AG20443 (cell line): ENCODE measurements at places on chromosomes 1 and 21.

DNA sequence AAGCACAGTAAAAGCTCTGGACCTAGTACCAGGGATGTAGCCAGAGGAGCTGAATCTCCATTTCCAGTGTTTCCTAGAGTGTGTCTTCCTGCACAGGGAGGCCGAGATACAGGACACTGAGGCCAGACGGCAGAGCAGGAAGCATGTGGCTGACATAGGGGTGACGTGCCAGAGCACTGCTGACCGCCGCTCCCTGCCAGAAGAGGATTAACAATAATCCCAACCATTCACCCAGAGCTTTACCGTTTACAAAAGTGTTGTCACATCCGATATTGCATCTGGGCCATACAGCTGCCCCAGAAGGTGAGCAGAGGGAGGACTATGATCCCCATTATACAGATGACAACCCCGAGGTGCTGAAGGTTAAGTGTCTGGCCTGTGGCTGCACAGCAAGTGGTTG lies 5.8 kb upstream of the CLDN19 start:
- DNase-seq = no peak

DNA sequence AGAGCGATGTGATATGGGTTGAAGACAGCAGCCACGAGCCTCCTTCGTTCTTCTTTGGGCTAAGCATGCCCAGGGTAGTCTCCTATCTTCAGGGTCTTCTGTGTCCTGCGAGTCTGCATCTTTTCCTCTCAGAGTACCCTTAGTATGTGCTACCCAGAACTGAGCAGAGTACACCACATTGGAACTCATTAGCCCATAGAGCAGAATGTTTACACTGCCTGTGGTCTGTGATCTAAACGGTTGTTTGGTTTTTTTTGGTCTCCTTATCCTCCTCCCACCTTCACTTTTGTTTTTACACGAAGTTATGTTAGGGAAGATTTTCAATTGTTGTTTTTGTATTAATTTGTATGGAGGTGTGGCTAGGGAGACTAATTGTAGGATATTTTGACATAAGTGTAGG lies 126.4 kb downstream of the NEK7 start:
- DNase-seq = no peak

DNA sequence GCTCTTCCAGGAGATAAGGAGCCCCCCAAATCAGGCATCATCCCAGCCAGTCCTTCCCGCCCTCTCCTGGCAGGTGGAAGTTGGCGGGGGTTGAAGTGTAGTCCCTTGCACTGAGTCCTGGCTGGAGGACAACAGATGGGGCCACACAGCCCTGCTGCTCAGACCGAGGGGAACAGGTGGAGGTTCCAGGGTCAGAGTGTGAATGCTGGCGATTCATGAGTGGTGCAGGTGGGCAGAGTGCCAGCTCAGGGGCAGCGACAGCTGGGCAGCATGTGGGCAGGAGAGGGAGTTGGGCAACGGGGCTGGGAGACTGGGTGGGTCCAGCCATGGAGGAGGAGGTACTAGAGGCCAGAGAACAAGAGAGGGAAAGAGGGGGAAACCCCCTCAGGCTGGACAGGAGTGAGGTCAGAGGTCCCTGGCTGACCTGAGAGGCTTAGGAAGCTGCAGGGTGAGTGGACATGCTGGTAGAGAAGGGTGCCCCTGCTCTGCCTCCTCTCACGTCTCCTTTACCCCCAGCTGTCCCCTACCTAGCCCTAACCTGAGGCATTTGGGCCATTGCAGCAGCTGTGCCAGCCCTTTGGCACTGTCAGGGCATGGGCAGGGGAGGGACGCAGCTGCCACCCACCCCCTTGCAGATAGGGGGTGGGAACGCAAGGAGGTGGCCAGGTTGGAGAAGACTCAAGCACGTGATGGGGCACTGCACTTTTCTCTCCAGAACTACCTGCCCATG lies 11.3 kb upstream of the ADORA1 start:
- no peak for DNase-seq

DNA sequence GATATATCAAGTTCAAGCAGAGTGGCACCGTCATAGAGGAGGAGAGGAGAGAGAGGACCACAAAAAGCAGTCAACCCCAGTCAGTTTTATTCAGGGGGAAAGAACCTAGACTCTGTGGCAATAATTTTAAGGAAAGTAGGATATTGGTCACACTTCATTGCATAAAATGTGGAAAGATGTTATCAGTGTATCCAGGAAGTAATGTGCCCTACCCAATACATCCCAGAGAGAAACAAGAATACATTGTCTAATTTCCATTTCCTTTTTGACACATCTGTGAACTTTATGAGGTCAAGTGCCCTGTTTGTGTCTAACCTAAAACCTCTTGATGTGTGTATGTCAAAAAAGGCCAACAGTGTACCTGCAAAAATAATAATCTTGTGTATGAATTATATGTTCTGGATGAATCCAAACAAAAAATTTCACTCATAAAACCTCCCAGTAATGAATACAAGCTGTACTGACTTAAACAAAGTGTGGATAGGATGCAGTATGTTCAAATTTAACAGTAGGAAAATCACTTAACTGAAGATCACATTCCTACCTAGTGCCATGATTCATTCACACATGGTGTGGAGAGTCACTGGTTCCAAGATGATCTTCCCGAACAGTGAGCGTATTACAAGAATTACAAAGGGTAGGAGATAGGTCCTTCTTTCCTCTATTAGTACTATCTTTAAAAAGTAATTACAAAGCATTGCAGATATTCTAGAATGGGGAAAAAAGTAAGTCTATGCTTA lies 712.1 kb upstream of the CXADR start:
- no peak for DNase-seq

DNA sequence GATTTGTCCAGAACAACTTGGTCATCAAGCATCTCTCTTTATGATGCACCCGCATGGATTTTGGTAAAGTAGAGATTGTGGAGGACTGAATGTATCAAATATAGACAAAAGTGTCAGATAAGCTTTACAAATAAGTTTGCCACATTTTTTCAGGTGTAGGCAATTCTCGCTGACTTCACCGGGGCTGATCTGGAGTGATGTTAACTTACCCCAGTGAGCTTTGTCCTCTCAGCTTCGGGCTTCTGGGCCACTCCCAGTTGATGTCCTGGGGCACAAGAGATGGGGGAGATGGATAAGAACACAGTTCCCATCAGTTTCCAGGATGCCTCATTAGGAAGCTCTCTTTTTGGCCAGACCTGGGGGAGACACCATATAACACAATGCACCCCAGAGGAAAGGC lies 117.7 kb downstream of the ETS2 start:
- no peak for DNase-seq

DNA sequence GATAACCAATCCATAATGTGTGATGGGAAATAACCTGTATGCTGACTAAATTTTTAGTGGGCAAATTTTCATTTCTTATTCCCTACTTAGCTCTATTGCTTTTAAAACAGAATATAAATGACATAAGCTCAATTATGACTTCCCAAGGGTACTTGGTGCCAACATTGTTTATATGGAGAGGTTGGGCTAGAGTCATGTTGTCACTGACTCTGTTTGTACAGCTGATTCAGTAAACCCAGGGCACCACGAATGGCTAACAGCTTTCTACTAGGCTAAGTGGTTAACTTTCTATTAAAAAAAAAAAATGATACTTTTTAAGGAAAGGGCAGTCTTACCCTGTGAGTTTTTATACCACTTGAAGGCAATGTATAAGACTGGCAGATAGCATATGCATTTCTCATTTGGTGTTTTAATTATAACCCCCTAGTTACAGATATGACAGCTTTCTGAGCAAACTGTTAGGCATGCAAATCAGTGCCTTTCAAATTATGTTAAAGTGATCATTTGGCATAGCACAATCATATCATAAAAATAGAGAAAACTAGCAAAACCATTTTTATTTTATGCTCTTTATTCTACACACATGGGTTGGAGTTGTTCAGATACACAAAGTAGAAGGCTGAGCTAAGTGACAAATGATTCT lies 147.1 kb downstream of the DNM3 start:
- no peak for DNase-seq

DNA sequence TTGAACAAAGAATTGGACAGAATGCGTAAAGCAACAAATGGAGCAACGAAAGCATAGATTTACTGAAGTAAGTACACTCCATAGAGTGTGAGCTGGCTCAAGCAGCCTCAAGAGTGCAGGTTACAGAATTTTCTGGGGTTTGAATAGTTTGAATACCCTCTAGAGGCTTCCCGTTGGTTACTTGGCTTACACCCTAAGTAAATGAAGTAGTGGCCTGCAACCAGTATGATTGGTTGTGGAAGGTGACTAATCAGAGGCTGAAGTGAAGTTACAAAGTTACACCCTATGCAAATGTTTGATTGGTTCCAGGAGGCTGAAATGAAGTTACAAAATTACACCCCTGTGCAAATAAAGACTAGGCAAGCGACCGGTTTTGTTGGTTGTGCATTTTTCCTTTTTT lies 10.9 kb downstream of the TCEANC2 start:
- no peak for DNase-seq

- no peak for DNase-seq
These were observed 68.5 kb downstream of the RUNX1 start for GRCh38 chr21:34980423-34981115.

DNA sequence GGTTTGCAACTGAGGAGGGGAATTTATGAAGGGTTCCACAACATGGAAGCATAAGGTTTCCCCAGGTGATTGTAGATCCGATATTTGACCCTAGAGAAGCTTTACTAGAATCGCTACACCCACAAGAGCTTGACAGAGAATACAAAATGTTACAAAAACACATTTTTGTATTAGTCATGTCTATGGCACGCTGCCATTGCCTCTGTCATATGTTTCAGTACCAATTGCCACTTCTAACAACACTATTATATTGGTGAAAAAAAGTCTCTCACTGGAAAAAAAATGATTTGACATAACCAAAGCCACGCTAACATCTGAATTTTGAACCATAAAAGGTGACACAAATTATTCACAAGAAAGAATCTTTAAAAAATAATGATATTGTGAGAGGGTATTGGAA lies 214.5 kb downstream of the KCNT2 start:
- DNase-seq = peak; percentile 13

DNA sequence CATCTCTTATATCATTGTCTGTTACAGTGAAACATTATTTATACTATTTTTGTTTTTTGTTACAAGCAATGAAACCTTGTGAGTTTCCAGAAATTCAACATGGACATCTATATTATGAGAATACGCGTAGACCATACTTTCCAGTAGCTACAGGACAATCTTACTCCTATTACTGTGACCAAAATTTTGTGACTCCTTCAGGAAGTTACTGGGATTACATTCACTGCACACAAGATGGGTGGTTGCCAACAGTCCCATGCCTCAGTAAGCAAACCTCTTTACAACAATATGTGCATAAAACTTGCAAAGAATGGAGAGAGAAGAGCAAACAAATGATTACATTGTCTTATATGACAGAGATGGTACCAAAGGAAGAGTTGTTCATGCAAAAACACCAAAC lies 22.4 kb downstream of the CFHR4 start:
- no peak for DNase-seq

DNA sequence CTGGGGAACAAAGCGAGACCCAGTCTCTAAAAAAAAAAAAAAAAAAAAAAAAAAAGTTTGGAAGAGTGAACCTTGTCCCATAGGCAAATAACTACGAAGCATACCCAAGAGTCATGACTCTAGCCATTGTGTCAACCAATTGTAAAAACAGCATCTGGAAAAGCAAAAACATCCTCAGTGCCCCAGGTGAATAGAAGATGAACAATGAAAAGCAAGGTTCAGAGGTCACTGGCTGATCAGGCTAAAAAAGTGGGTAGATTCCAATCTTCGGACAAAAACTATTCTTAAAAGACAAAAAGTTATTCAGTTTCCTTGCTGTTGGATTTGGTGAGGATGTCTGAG lies 11.1 kb upstream of the IRF2BP2 start:
- DNase-seq = no peak

GRCh38 chr1:35062518-35063196 lies 16.5 kb upstream of the ZMYM1 start:
- DNase-seq = no peak
